Esophagus muscularis mucosa (tissue), 4 donors: ENCODE measurements at places on chromosomes 5 and 9. TPM values are rescaled to one million over a fixed set of nuclear protein-coding genes. Genes with fewer than 3 reads are reported as not detected.

GRCh38 chr5:169218176-169218575 lies 82.8 kb downstream of the SLIT3 start:
- H3K36me3 ChIP-seq, result no peaks in the 10 kb centered on the region
- no peak overlapping the region for H3K4me3 ChIP-seq
- no peaks in the 10 kb centered on the region for H3K27me3 ChIP-seq
- peak; percentile 77 for DNase-seq

GRCh38 chr5:116674881-116675625 lies 100.4 kb upstream of the SEMA6A start:
- no peaks in the 10 kb centered on the region for H3K27me3 ChIP-seq
- H3K27ac ChIP-seq, result no peak overlapping the region
- H3K36me3 ChIP-seq, result no peaks in the 10 kb centered on the region
- H3K4me1 ChIP-seq, result peaks cover 1% of the 10 kb centered on the region
- DNase-seq, result no peak

DNA sequence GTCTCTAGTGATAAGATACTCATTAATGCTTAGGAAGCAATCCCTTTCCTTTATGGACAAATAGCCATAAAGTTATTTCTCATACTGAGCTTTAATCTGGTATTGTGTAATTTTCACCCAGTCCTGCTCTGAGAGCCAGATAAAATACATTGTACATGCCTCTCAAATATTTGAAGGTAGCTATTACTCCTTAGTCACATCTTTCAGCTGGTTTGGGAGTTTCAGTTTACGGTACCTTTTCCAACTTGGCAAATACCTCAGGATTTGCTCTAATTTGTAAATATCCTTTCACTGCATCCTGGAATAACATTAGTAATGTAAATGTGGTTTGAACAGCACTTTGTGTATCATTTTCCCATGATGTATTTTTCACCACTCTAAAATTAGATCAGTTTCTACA lies 47.4 kb downstream of the ABHD17B start:
- no peak overlapping the region for H3K4me3 ChIP-seq
- H3K27ac ChIP-seq, result no peak overlapping the region
- H3K4me1 ChIP-seq, result peaks cover 6% of the 10 kb centered on the region
- no peaks in the 10 kb centered on the region for H3K36me3 ChIP-seq
- DNase-seq, result no peak
- H3K27me3 ChIP-seq, result no peaks in the 10 kb centered on the region

- H3K27ac ChIP-seq, result peak overlapping the region; percentile 74
- peaks cover 57% of the 10 kb centered on the region for H3K4me1 ChIP-seq
- DNase-seq, result peak; percentile 93
These were observed 212.8 kb downstream of the NXNL2 start for GRCh38 chr9:88747768-88748167.

DNA sequence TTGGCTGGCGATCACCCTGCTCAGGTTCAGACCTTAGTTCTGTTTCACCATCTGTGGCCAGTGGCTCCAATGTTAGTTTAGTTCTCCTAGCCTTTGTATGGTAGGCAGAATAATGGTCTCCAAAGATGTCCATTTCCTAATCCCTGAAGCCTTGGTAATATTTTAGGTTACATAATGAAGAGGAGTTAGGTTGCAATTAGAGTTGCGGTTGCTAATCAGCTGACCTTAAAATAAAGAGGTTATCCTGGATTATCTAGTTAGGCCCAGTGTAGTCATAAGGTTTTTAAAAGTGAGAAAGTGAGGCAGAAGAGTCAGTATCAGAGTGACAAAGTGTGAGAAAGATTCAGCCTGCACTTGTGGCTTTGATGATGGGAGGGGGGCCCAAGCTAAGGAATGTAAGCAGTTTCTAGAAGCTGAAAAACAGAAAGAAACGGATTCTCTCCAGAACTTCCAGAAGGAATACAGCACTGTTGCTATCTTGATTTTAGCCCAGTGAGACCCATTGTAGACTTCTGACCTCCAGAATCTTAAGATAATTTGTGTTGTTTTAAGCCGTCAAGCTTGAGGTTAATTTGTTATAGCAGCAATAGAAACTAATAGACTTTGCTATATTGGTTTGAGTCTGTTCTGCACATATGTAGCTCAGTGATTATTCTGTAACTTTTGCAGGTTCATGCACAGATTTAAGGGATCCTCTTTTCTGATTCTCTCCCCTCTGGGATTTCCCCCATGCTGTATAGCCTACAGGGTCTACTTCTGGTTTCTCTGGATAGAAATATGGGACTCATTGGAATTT lies 21.6 kb downstream of the LNPEP start:
- H3K27me3 ChIP-seq, result no peaks in the 10 kb centered on the region
- no peak for DNase-seq
- no peak overlapping the region for H3K4me3 ChIP-seq
- no peaks in the 10 kb centered on the region for H3K36me3 ChIP-seq
- H3K4me1 ChIP-seq, result peaks cover 27% of the 10 kb centered on the region

DNA sequence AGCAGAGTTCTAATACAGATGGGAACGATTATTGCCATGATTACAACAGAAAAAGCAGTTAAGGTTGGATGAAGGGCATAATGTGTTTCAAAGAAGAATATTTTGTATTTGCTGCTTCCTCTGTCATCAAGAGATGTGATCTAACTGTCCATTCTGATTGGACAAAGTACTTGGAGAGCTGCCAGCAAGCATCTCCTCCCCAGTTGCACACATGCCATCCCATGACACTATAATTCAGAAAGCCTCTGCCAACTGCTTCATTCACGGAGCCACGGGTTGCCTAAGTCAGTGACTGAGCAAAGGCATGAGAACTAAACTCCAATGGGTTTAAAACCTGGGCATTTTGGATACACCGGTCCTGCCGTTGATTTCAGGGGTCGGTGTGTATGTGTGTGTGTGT lies 253.8 kb downstream of the CRB2 start:
- H3K27ac ChIP-seq, result no peak overlapping the region
- DNase-seq, result peak; percentile 78
- H3K4me3 ChIP-seq, result no peak overlapping the region
- H3K36me3 ChIP-seq, result peaks cover 17% of the 10 kb centered on the region
- no peaks in the 10 kb centered on the region for H3K4me1 ChIP-seq

DNA sequence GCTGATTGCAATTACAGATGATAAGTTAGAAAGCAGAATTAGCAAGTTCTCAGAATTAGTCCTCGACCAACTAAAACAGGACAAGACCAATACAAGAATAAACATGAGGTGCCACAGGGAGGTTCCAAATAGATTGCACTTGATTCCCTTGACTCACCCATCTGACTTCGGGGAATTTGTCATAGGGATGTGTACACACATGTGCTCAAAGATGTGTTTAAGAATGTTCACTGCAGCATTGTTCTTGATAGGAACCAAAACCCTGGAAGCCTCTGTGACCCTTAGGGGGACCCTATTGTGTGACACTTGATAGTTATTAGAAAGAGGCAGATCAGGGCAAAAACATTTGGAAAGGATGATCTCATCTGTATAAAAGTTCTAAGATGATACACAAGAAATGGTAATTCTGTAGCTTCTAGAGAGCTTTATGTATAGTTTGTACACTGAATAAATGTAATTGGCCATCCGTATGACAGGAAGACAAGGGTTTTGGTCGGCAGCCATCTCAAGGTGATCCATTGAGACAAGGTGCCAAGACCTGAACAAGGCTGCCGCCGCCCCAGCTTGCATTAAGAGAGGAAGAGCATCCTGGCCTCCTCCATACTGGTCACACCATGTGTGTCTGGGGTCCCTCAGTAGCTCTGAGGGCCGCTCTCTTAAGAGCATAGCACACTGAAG lies 48.2 kb upstream of the GARNL3 start:
- no peaks in the 10 kb centered on the region for H3K27me3 ChIP-seq
- H3K4me3 ChIP-seq, result no peak overlapping the region
- no peak overlapping the region for H3K27ac ChIP-seq
- H3K4me1 ChIP-seq, result peaks cover 5% of the 10 kb centered on the region
- no peak for DNase-seq

GRCh38 chr9:79632705-79633104 lies 60.9 kb downstream of the TLE4 start:
- no peak overlapping the region for H3K27ac ChIP-seq
- H3K4me3 ChIP-seq, result no peak overlapping the region
- peaks cover 4% of the 10 kb centered on the region for H3K36me3 ChIP-seq
- no peaks in the 10 kb centered on the region for H3K4me1 ChIP-seq
- DNase-seq, result no peak

DNA sequence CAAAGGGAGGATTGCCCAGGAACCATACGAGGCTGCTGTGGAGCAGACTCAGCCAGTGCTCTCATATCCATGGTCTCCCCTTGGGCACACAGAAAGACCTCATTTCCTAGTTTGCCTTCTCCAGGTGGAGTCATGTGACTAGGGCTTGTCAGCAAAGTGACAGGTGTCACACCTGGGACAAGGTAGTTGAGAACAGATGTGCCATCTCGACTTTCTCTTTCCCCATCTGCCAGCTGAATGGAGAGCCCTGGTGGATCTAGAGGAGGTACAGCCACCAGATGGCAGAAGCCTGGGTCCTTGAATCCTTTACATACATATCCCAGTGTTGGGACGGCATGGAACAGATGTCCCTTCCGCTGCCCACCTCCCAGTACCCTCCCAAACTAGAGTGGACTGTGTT lies 42.9 kb upstream of the ALDOB start:
- no peak overlapping the region for H3K4me3 ChIP-seq
- no peak overlapping the region for H3K27ac ChIP-seq

GRCh38 chr9:121783521-121784507 lies 132.4 kb downstream of the DAB2IP start:
- H3K27me3 ChIP-seq, result no peaks in the 10 kb centered on the region
- peaks cover 14% of the 10 kb centered on the region for H3K4me1 ChIP-seq
- no peak overlapping the region for H3K4me3 ChIP-seq
- H3K27ac ChIP-seq, result no peak overlapping the region
- H3K36me3 ChIP-seq, result peaks cover 17% of the 10 kb centered on the region

GRCh38 chr9:112905084-112905483 lies 14.4 kb upstream of the SLC46A2 start:
- no peaks in the 10 kb centered on the region for H3K27me3 ChIP-seq
- DNase-seq, result no peak
- H3K27ac ChIP-seq, result no peak overlapping the region
- H3K36me3 ChIP-seq, result no peaks in the 10 kb centered on the region

DNA sequence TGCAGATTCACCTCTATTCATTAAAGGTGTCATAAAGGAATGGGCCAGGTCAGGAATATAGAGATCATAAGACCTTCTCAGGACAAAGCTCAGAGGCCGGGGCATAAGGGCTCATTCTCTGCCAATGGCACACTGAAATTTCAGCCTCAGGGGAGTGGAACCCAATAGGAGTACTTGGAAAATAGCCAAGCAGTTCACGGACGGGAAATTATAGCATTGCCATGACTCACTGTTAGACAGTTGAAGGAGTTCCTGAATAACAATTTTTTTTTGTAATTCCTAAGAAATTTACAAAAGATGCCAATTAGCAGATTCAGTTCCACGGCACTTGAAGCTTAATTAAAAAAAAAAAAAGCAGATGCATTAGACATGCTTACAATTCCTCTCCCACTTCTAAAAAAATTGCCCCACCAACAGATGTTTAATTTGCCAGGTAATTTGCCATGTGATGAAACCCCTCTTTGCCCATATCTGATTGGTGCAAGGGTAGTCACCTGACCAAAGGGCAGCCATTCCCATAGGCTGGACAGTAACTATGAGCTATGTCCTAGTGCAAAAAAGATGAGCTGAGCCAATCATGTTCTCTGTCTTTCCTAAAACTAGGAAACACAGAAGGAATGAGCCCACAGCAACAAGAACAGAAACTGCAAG lies 58.6 kb downstream of the PTCD2 start:
- no peak overlapping the region for H3K4me3 ChIP-seq
- peaks cover 53% of the 10 kb centered on the region for H3K4me1 ChIP-seq
- H3K27ac ChIP-seq, result peak overlapping the region; percentile 2
- H3K36me3 ChIP-seq, result no peaks in the 10 kb centered on the region
- no peaks in the 10 kb centered on the region for H3K27me3 ChIP-seq

DNA sequence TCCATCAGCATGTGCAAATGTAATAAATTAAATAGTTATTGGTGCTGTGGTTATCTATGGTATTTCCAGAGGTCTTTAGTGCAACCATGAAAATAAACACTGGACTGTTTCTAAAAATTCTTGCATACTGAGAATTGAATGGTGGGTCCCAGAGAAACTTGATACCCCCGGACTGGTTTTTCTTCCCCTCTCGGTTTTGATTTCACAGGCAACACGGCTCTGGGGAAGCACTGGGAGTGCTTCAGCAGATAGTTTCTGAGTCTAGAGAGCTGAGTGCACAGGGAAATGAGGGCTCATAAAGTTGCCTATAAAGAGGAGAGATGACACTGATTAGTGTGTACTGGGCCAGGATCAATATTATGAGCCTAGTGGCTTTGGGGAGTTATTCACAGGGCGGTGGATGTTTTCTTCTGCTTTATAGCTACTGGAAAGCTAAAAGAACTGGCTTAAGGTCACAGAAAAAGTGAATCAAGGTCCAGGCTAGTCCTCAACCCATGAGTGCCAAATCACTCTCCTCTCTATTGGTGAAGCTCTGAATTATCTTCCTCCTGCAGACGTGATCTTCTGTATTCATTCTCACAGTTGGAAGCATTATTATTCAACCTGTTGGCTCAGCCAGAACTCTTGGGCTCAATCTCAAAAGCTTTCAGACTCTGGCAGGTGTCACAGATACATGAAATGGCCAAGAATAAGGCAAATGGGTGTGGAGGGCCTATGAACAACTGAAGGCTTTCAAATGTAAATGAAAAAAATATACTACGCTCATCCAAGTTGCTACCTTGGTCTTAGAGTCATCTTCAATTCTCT lies 170.2 kb upstream of the HMHB1 start:
- DNase-seq, result peak; percentile 29
- H3K27me3 ChIP-seq, result no peaks in the 10 kb centered on the region
- H3K4me3 ChIP-seq, result no peak overlapping the region
- H3K4me1 ChIP-seq, result no peaks in the 10 kb centered on the region

DNA sequence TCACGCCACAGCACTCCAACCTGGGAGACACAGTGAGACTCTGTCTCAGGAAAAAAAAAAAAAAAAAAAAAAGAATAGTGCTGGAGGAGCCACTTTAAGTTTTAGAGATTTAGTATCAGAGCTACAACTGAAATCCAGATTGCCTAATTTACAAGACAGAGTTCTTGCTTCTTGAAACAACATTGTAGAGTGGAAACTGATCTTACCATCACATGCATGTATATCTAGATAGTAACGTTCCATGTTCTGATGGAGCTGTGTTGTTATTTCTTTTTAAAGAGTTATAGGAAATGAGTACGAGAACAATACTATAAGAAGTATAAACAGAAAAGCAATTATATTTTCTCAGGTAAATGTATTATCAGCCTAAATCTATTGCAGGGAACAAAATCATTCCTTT lies 48.9 kb downstream of the TBCA start:
- DNase-seq, result no peak
- no peak overlapping the region for H3K4me3 ChIP-seq
- H3K27me3 ChIP-seq, result no peaks in the 10 kb centered on the region
- H3K4me1 ChIP-seq, result peaks cover 11% of the 10 kb centered on the region
- no peaks in the 10 kb centered on the region for H3K36me3 ChIP-seq
- H3K27ac ChIP-seq, result no peak overlapping the region

GRCh38 chr5:76358-77169 lies 15.4 kb upstream of the PLEKHG4B start:
- H3K4me1 ChIP-seq, result no peaks in the 10 kb centered on the region
- H3K27ac ChIP-seq, result no peak overlapping the region
- H3K27me3 ChIP-seq, result peaks cover 36% of the 10 kb centered on the region
- peak; percentile 82 for DNase-seq

GRCh38 chr5:145984072-145984471 lies 47.7 kb downstream of the SH3RF2 start:
- no peaks in the 10 kb centered on the region for H3K4me1 ChIP-seq
- no peak overlapping the region for H3K27ac ChIP-seq
- no peaks in the 10 kb centered on the region for H3K36me3 ChIP-seq
- H3K4me3 ChIP-seq, result no peak overlapping the region
- no peaks in the 10 kb centered on the region for H3K27me3 ChIP-seq

The CARD19 gene
- 73.7 TPM for total RNA-seq

The CARD9 gene
- 2.0 TPM for total RNA-seq

The PCDHGA9 gene
- 3.3 TPM for total RNA-seq

The TMEM232 gene
- total RNA-seq, result 2.3 TPM

The ZNF883 gene
- total RNA-seq, result 2.1 TPM

The REEP2 gene
- total RNA-seq, result 55.9 TPM

The PDE8B gene
- total RNA-seq, result 2.2 TPM
